ENCODE measurements at places on chromosomes 7 and 10.

DNA sequence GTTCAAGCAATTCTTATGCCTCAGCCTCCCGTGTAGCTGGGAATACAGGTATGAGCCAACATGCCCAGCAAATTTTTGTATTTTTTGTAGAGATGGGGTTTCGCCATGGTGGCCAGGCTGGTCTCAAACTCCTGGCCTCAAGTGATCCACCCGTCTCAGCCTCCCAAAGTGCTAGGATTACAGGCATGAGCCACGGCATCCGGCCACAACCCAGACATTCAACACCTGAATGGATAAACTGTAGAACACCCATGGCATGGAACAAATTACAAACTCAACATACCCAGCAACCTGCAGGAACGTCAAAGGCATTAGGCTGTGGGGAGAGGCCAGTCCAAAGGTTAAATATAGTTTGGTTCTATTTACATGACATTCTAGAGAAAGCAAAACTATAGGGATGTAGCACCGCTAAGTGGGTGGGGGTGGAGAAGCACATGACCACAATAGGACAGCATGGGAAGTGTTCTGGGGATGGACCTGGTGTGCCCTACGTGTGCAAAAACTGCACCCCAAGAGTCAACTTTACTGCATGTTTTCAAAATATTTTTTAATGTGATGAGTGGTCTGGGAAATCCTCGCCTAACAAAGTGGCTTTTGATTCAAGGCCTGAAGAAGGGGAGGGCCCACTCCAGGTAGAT, 6.5 kb upstream of the PGAM2 start:
- no peak for DNase-seq

- peak; percentile 15 for DNase-seq
Measured at GRCh38 chr10:98446151-98446660, 529 bp downstream of the HPS1 start.

GRCh38 chr7:41416208-41416595, 286.7 kb downstream of the INHBA start:
- no peak for DNase-seq

- DNase-seq: no peak
Measured at GRCh38 chr7:88328787-88329186, 22.1 kb upstream of the STEAP4 start.

- no peak for DNase-seq
Measured at GRCh38 chr7:134737566-134738345, 41.7 kb upstream of the CALD1 start.

GRCh38 chr10:1570416-1571051, 166.8 kb downstream of the ADARB2 start:
- DNase-seq: no peak
